ENCODE measurements at places on chromosomes 3 and 15.

DNA sequence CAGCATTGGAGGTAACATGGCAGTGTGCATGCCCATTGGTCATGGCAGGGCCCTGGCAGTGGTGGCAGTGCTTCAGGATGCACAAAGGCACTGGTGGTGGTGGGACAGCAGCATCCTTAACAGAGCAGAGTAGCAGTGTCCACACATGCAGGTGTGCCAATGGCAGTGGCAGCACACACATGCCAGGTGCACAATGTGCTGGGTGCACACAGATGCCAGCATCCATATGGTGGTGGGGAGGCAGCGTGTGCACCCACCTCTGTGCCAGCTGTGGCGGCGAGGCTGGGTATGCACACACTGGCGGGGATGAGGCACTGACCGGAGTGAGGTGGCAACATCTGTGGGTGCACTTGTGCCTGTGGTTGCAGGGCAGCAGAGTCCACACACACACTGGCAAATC is 150.6 kb downstream of the SI start:
- DNase-seq = no peak

- no peak for DNase-seq
These were observed 37.8 kb downstream of the ZNF445 start for GRCh38 chr3:44439499-44440295.

DNA sequence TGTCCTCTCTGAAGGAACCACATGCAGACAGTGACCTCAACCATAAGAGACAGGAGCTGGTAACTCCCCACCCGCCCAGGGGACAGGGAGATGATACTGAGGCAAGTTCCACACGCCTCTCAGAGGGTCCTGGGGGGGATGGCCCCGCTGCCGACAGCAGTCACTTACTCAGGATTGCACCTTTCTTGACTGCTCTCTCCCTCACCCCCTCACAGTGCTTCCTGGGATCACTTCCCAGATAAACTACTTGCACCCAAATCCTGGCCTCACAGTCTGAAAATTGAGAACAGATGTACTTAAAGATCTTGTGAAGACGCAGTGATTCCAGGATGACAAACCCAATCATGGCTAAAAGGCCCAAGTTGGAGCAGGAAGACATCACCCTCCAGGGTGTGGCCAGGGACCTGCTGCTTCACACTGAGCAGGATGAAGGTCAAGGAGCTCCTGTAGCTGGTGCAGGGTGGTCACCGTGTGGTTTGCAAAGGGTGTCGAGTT is 207.6 kb downstream of the ADAMTS17 start:
- no peak for DNase-seq

- DNase-seq = no peak
These were observed 828 bp downstream of the CAND2 start for GRCh38 chr3:12797124-12797891.

DNA sequence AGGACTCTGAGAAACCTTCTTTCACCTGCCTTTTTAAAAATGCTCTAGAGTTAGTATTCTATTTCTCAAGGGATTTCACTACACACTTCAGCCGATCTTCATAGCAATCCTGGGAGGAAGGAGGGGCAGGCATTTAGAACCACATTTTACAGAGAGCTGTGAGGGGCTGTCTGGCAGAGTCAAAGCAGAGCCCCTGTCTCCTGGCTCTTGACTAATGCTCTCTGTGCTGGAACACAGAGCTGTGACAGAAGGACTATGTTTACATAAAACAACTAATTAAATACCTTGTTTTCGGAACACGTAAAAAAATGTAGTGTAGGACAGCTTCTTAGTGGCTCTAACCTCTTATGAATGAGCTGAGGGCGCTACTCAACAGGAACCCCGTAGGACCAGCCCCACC is 7.6 kb upstream of the SPTBN5 start:
- DNase-seq = no peak

All from iPS DF 6.9 (cell line).